Stimulated activated CD8-positive, alpha-beta memory T cell treated with anti-CD3 and anti-CD28 coated beads, Interleukin-12 subunit alpha, Interleukin-12 subunit beta, amount 100 ng/mL, for 1 hour (primary cell): ENCODE measurements at places on chromosomes 12 and 14.

DNA sequence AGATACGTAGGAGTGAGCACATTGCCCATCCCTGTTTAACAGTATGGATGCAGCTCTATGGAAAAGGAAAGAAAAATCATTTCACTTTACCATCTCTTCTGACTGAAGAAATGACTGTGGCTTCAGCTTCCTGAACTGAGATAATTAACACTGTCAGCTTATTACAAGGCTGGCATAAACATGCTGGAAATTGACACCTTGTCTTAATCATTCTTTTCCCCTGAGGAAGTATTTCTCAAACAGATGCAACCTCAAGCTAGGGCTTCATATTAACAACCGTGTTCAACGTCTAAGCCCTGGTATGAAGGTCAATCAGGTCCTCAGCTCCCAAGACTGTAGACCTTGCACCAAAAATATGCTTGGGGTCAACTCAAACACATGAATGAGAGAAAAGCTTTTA, 25.0 kb downstream of the RERG start:
- no peak for DNase-seq

GRCh38 chr12:82186282-82186681, 171.9 kb downstream of the CCDC59 start:
- DNase-seq, result no peak

GRCh38 chr12:55729819-55730818, 1.3 kb upstream of the CD63 start:
- no peak for DNase-seq

DNA sequence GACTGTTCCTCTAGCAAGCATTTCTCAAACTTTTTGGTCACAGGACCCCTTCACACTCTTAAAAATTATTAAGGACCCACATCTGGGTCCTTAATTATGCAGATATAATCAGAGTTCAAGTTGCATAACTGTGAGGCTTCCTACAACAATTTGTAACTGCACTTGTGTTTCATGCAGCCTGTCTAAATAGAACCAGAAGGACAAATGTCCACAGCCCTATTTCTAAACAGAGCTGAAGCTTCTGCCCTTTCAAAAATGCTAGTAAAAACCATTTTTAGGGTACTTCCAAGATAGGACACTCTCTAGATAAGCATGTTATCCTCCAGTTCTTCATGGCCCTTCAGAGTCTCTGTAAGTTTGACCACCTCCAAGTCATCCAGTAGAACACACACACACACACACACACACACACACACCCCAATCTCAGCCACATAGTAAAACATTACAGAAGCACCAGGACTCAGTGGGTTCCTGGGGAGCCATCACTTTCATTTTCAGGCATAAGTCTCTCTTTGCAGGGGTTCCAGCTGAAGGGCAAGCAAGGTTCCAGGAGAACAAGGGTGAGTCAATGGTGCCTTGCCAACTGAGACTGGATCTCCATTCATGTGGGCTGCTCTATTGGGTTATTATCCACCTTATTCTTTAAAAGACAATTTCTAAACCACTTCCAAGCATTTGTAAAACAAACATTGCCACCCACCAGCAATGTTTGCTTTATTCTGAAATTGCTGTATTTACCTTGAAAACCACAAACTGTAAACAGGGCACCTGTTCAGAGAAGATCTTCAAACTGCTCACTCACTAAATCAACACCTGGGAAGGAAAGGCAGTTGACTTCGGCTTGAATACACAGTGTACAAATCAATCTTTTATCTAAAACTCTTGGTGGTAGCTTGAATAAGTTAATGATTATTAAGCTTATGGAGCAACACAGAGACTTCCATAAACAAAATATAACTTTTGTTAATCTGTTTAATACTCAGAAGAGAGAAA, 64.1 kb downstream of the ITPR2 start:
- no peak for DNase-seq

- no peak for DNase-seq
These were observed 19.3 kb downstream of the EIF5 start for GRCh38 chr14:103353362-103353761.

GRCh38 chr12:46265102-46265501, 3.7 kb downstream of the SLC38A1 start:
- DNase-seq, result no peak

- DNase-seq, result peak; percentile 15
These were observed 192.4 kb upstream of the SLC16A7 start for GRCh38 chr12:59403259-59403932.

DNA sequence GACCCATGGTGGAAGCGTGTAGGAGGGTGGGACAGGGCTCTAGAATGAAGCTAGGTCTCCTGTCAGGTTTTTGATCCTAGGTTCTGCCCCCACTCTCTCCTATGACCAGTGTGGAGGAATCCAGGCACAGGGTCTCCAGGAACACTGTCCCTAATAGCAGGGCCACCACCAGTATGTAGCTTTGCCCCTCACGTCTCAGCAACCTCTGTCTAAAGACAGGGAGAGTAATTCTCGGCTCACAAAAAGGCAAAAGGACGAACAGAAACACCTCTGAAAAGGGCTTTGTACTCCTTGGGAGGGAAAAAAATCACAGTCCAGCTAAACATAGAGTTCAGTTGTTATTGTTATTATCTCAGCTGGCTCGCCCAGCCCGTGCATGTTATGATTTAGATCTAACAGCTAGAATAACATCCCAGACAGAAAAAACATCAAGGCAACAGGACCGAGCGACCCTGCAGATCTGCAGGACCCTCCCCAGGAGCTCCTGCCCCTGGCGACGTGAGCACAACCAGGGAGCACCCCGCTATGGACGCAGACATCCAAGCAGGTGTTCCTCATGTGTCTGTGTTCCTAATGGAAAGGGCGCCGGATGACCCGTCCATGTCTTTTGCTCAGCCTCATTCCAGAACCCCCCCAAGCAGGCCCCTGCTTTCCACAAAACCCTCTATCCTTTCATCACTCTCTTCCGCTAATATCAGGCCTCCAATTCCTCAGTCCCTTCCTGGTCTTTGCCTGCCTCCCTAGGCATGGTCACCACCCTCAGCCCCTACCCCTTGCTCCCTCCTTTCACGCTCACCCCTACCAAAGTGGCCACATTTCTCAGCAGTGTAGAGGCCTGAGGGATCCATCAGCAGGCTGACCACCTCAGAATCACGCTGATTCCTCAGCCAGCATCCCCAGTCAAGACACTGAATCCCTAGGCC, 14.2 kb upstream of the SLC6A12 start:
- no peak for DNase-seq
